ENCODE measurements at places on chromosomes 2 and 18. TPM values are rescaled to one million over a fixed set of nuclear protein-coding genes. Genes with fewer than 3 reads are reported as not detected.
A peak's percentile ranks its signal among the peaks of the same experiment; 100 is the strongest.

Gene NTSR2
- not detected for total RNA-seq

DNA sequence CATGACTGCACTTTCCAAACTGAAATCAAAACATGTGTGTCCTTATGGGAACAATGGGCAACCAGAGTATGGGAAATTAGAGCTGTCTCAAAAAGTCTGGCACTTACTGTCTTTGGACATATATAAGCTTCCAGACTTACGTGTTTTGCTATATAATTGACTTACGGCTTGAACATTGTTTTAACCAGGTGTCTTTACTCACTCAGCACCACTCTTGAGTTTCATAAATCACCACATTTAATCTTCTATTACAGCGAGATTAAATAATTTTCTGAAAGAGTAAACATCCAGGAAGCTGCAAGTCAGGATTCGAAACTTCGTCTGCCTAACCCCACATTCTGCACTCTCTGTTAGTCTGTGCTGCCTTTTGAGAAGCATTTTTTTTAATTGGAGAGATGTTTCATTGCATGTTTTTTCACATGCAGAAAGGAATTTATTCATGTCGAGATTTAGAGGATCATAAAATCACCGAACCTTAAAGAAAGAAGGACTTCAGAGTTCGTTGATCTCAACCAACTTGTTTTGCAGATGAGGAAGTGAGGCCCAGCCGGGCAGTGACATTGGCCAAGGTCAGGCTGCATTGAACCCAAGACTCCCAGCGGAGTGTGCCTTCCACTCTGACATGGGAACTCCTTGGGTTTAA, 137.3 kb downstream of the SETBP1 start:
- H3K4me1 ChIP-seq: peaks cover 45% of the 10 kb centered on the region
- no peak overlapping the region for H3K4me3 ChIP-seq
- H3K27me3 ChIP-seq: no peaks in the 10 kb centered on the region

DNA sequence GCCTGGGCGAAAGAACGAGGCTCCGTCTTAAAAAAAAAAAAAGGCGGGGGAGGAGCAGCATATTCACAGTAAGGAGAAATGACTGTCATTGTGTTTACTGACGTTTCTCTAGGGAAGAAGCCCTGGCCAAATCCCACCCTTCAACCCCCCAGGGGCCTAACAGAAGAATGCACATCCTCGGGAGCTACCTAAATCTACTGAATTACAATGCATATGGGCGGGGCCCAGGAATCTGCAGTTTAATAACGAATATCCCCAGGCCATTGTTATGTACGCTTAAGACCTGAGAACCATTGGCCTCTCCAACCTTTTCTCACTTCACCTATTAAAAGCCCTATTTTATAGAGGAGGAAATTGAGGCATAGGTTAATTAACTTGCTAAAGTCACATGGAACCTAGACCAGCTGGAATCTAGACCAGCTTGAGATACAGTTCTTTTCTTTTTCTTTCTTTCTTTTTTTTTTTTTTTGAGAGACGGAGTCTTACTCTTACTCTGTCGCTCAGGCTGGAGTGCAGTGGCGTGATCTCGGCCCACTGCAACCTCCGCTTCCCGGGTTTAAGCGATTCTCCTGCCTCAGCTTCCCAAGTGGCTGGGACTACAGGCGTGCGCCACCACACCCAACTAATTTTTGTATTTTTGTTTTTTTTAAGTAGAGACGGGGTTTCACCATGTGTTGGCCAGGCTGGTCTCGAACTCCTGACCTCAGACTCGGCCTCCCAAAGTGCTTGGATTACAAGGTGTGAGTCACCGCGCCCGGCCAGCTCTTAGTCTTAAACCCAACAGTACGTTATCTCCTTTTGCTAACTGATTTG, 708 bp upstream of the RIF1 start:
- H3K4me3 ChIP-seq: no peak overlapping the region
- DNase-seq: no peak
- no peaks in the 10 kb centered on the region for H3K27me3 ChIP-seq
- no peaks in the 10 kb centered on the region for H3K36me3 ChIP-seq
- peak overlapping the region; percentile 93 for H3K27ac ChIP-seq
- H3K4me1 ChIP-seq: peaks cover 10% of the 10 kb centered on the region

DNA sequence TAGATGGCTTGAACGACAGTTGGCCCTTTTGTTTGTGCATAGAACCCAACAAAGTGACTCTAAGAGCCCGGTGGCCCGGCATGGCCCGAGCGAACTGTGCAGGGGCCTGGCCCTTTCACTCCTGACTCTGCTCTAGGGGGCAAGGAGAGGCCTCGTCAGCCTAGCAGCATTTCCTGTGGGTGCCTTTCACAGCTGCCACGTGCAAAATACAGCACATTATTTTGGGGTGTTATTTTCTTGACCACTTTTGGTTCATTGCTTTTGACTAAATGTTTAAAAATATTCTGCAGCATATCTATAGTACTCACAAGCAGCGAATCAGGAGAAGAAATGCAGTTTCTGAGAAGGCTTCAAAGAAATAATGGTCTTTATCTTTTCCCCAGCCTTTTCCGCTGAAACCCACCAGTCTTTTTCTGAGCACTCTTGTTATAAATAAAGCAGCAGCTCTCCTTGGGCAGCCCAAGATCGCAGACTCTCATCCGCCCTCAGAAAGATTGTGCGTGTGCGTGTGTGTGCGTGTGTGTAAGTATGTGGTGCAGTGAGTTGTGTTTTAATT, 31.3 kb downstream of the DGKD start:
- no peak overlapping the region for H3K4me3 ChIP-seq
- no peaks in the 10 kb centered on the region for H3K36me3 ChIP-seq

DNA sequence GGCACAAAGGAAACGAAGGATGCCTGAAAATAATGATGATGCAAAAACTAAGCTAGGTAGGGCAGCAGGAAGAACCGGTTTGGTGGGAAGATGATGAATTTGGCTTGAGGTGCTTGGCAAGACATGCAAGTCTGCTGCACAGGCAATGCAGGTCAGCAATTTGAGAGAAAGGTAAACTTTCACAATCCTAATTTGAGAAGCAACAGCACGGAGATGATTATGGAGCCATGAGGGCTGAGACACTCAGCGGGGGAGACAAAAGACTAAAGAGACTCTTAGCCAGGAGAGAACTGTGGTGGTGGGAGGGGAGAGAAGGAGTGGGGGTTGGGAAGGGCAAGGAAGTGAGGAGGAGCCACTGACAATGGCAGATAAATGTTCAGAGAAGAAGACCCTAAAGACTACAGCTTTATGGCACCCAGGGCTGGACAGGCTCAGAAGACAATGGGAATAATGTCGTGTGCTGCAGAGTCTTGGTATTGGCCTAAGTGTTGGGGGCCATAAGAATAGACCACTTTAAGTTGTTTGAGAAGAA, 19.4 kb upstream of the RNF149 start:
- H3K27ac ChIP-seq: peak overlapping the region; percentile 57
- H3K36me3 ChIP-seq: no peaks in the 10 kb centered on the region
- no peak overlapping the region for H3K4me3 ChIP-seq
- peak; percentile 85 for DNase-seq
- H3K4me1 ChIP-seq: peaks cover 17% of the 10 kb centered on the region

GRCh38 chr2:127118038-127118437, 11.1 kb upstream of the BIN1 start:
- H3K4me1 ChIP-seq: peaks cover 6% of the 10 kb centered on the region
- no peaks in the 10 kb centered on the region for H3K27me3 ChIP-seq
- no peak for DNase-seq
- no peak overlapping the region for H3K4me3 ChIP-seq
- H3K27ac ChIP-seq: no peak overlapping the region

Measured in body of pancreas (tissue), 4 donors.